ENCODE measurements at places on chromosomes 2 and 18.

GRCh38 chr2:212941361-212941760 is 210.1 kb downstream of the IKZF2 start:
- DNase-seq: no peak

DNA sequence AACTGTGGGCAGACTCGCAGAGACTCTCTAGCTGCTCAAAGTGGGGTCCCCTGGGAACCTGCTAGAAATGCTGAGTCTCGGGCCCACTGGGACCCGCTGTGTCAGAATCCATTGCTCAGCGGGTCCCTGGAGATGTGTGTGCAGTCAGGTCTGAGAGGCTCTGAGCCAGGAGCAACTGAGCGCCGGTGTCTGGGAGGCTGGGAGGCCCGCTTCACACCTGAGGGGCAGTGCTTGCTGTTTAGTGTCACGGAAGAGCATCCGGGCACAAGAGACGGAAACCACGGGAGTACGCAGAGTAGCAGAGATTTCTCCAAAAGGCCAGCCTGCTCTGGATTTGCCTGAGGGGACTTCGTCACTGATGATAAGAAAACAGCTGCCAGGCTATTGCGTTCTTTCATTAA is 70.1 kb downstream of the EDAR start:
- DNase-seq: peak; percentile 46

DNA sequence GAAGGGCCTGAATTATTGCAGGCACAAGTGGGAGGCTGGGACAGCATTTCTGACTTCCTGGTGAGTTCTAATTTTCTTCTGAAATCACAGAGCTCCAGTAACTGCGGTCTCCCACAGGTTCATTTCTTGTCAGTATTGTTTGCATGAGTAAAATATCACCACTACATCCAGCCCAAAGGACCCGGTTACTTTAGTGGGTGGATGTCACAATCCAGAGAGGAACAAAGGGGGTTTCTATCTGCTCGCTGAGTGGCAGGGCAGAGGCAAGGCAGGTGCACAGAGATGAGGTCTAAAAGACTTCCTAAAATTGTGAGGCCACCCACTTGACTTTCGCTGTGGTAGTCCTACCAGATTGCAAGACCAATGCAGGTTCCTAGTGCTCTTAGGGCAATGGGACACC is 800.4 kb upstream of the ID2 start:
- DNase-seq: no peak

DNA sequence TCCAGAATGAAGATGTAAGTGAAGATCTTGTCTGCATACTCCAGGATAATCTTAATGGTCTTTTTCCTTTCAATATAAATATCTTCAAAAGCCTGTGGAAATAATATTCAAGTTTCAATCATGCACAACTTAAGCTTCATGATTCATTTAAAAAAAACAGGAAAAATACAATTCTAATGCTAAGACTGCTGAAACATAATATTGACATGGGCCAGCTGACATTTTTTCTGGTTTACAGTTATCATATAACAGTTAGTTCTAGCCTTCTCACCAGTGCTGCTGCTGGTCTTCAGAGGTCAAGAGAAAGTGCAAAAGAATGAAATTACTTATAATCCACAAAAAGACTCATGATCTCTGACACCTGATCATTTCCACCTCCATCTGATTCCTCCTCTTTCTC is 110.4 kb upstream of the SCN1A start:
- DNase-seq: no peak

DNA sequence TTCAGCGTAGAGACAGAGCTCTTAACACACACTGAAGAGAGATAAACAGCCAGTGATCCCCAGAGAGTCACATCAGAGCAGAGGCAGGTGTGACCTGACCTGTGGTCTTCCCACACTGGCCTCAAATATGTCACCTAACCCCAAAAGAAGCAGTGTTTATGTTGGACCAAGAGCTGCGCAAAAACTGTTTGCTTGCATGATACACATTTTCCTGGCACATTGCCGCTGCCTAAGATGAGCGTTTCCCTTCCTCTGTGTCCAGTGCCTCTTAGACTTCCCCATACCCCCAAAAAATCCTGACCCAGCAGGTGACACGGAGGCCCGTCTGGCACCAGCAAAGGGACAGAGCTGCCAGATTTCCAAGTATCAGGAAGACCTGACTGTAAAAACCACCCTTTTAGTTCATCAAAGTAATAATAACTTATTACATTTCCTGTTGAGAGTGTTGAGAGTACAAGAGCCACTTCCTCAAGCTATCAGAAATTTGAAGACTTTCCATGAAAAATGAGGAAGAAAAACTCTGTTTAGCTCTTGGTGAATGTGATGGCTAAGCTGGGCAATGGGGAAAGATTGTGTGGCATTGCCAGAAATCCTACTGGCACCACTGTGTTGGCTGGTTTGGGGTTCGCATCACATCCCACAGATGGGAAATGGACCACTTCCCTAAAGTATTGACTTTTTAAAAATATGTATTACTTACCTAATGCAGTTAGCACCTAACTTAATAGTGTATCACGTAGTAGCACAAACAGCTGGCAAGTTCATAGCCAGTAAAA is 6.7 kb downstream of the TNFRSF11A start:
- no peak for DNase-seq

GRCh38 chr2:176814740-176815367 is 397.7 kb upstream of the HNRNPA3 start:
- DNase-seq: peak; percentile 24

DNA sequence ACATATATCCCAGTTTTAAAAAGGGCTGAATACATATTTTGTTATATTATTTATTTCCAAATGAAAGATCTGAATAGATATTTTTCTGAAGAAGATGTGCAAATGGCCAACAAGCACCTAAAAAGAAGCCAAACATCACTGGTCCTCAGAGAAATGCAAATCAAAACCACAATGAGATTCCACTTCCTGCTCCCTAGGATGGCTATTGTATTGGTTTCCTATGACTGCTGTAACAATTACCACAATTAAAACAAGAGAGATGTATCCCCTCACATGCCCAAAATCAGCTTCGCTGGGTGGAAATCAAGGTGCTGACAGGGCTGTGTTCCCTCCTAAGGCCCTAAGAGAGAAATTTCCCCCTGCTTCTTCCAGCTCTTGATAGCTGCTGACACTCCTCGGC is 23.2 kb downstream of the ABCB11 start:
- no peak for DNase-seq

GRCh38 chr2:78304678-78305077 is 720.8 kb upstream of the REG3G start:
- DNase-seq: no peak

DNA sequence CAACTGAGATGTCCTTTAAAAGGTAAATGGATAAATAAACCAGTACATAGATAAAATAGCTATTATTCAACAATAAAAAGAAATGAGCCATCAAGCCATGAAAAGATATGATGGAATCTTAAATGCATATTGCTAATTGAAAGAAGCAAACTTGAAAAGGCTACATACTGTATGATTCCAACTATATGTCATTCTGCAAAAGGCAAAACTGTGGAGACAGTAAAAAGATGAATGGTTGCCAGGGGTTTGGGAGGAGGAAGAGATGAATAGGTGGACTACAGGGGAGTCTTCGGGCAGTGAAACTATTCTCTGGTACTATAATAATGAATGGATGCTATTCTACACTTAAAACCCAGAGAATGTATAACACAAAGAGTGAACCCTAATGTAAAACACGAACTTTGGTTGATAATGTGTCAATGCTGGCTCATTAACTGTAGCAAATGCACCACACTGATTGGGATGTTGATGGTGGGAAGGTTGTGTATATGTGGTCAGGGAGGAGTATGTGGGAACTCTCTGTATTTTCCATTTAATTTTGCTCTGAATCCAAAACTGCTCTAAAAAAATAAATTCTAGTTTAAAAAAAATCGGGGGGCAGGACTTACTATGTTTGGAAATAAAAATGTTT is 73.7 kb upstream of the MYCN start:
- no peak for DNase-seq

- DNase-seq: no peak
Observed at GRCh38 chr2:174753038-174753633, 11.1 kb downstream of the CHRNA1 start.

GRCh38 chr2:107068069-107068916 is 182.3 kb upstream of the ST6GAL2 start:
- DNase-seq: no peak

GRCh38 chr18:36366994-36367839 is 69.7 kb downstream of the FHOD3 start:
- DNase-seq: no peak

- no peak for DNase-seq
Observed at GRCh38 chr2:83055376-83056010, 1403.6 kb downstream of the SUCLG1 start.

DNA sequence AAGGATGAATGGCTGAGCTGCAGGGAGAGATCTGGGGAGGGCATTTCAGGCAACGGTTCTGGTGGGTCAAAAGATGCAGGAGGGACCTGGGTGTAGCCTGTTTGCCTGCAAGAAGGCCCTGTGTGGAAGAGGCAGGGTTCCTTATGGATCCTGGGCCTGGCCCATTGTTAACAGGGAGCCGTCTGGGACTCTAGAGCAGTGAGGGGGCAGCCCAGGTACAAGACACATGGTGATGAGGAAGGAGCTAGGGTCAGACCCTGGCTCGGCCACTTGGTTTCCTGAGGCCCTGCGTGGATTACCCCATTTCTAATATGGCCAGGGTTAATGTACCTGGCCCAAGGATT is 124.9 kb downstream of the GLI2 start:
- no peak for DNase-seq

GRCh38 chr2:23497063-23497462 is 112.1 kb downstream of the KLHL29 start:
- DNase-seq: no peak

DNA sequence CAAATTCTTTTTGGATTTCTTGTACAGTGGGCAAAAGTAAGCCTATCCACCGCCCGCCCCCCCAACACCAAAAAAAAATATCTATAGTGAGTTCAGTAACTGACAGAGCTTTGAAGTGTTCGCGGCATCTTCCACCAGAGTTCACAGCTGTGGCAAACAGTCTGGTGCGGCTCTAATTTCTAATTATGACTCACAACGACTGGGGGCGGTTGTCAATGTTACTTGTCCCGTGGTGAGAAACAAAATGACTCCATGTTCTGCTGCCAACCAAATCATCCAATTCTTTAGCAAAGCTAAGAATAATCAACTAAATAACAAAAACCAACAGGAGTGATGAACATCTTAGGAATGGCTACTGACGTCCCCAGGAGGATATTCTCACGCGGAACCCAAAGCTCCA is 392.5 kb upstream of the SALL3 start:
- DNase-seq: no peak

DNA sequence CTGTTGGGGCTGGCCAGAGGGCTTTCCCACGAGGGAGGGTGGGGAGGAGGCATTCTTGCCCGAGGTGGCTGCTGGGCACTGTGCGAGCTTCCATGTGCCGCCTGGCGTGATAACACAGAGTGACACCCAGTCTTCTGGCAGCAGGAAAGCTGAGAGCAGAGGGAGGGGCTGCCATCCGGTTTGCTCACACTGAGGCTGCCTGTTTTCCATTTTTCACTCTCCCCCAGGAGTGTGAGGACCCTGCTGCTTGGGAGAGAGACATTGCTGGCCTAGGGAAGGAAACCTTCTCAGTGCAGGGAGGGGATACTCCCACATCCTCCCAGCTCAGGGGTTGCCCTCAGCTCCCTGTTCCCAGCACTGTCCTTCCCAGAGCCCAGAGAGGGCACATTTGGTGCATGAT is 73.1 kb downstream of the INHBB start:
- DNase-seq: no peak

- DNase-seq: peak; percentile 45
Observed at GRCh38 chr2:43462866-43463641, 132.8 kb downstream of the THADA start.

- DNase-seq: no peak
Observed at GRCh38 chr2:212282671-212283261, 255.8 kb downstream of the ERBB4 start.

DNA sequence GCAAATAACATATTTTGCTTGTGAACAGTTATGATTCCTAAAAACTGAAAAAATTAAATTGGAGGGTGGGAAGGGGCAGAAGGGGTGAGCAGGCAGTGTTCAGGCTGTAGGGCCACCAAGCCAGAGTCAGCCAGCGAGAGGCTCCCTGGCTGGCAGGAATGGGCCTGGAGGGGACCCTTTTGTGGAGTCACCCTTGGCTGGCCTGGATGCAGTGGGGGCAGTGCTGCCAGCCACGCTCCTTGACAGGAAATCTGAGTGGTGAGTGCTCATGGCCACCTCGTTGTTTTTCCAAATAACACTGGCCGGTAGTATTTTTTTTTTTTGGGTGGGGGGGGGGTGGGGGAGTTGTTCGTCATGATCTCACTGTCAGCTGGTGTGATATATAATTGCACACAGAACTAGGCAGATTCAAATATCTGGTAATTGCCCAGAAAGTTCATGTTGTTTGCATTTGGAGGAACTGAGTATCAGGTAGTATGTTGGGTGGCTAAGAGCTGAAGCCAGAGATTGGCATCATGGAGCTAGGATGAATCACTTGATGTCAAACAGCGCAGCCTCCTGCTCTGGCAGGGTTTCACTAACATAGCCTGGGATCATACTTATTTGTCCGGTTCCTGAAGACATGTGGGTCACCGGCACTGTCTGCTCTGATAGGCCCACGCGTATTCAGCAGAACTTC is 160.0 kb downstream of the PTGR3 start:
- no peak for DNase-seq

Measured in small intestine (tissue), 16 donors.